GM18507 (cell line): ENCODE measurements at places on chromosomes 3 and 15.

- DNase-seq, result no peak
These were observed 40.7 kb downstream of the LDHAL6B start for GRCh38 chr15:59247364-59247763.

DNA sequence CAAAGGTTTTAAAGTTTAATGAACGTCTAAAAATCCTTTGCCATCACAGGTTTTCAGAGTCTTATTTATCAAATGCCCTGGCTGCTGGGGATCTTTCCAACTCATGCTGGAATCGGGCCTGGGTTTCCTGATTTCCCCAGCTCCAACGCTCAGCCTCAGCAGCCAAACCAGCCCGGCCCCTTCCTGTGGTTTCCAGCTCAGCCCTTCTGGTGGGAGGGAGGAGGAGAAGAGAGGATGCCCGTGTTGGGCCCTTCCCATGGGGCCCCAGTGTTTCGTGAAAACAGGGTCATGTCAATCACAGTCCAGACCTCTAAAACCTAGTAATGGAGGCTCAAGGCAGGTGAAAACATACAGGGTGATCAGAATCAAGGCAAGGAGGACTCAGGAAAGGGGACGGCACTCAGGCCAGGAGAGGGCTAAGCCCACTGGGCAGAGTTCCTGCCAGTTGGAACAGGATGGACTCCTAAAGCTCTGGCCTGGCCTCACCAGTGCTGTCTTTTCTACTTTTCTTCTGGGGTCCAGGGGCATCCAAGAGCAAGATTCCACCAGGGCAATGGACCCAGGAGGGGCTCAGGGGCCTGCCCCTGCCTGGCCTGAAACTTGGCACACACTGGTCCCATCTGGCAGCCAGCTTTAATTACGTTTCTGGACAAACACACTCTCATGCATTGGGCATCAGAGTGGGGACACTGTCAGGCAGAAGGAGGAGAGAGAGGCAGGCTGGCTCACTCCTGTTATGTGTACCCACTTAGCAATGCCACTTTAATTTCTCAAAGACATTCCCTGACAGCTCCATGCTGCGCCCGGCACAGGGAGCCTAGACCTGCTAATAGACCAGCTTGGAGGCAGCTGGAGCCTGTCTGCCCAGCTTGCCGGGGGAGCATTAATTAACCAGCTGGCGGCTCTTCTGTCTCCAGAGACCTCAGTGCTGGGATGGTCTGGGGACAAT, 194.6 kb downstream of the FAM43A start:
- no peak for DNase-seq

DNA sequence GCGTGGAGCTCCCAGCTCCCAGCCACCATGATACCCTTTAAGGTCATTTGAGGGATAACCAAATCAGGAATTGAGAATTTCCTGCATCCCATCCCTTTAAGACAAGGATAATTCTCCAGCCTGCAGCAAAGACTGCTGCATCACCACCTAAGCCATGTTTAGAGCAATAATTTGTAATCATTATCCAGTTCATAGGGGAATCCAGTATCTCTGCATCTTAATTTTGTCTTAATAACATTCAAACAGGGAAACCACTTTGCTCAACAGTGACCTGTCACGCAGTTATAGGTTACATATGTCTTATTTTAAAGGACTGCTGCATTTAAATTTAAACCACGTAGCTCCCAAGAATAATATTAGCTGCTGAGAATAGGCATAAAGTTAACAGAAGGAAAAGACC, 188.4 kb downstream of the SSR3 start:
- DNase-seq, result no peak

DNA sequence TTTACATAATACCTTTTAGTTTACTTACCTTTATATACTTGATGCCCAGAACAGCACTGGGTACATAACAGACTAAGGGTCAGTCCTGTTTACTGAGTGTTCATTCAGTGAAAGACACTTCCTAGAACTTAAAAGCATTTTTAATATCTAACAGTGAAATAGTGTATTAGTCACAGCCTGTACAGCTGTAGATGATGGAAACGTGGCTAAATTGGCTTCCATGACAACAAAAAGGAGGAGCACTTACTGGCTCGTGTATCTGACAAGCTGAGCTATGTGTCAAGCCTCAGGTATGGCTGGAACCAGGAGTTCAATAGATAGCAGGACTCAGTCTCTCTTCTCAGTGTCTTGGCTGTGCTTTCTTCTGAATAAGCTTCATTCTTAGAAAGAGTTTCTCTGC, 40.2 kb downstream of the CMTM8 start:
- DNase-seq, result no peak

DNA sequence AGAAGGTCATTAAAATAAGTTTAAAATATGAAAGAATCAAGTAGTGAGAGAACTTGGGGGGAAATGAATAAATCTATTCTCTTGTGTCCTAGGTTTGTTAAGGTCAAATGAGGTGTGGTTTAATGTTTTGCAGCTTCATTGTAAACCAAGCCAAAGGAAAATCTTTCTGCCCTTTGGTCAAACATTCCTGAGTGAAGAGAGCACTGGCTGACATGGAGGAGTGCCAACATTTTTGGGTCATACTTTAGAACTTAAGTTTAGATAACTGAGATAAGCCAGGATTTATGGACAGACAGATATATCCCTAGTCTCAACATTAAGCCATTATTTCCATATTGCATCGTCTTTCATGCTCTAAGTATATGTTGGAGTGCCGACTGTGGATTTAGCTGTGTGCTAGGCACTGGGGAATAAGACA, 66.4 kb downstream of the PTPRG start:
- no peak for DNase-seq

DNA sequence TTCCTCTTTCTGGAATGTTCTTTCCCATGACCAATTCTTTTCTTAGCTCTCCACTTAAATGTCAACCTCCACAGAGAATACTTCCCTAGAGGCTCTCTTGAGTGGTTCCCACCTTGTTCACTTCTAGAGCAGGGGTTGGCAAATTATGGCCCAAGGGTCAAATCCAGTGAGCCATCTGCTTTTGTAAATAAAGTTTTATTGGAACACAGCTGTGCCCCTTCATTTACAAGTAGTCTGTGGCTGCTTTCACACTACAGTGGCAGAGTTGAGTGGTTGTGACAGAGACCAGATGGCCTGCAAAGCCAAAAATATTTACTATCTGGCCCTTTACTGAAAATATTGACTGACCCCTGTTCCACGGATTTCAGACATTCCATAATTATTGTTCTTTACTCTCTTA, 166.2 kb downstream of the WNT5A start:
- no peak for DNase-seq

DNA sequence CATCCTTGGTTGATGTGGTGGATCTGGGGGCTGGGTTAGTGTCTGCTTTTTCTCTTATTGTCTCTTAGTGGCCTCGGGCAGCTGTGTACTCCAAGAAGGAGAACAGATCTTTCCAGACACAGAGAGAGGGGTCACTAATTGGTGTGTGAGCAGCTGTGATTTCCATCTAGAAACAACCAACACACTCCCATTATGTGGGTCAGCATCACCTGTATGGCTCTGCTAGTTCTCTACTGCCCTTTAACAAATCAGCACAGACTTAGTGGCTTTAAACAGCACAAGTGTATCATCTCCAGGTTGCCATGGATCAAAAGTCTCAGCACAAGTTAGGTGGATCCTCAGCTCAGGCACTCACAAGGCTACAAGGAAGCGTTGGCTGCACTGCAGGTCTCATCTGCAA, 156.8 kb downstream of the LRTM1 start:
- DNase-seq, result no peak

GRCh38 chr15:39685999-39686613, 96.5 kb downstream of the FSIP1 start:
- DNase-seq, result no peak

DNA sequence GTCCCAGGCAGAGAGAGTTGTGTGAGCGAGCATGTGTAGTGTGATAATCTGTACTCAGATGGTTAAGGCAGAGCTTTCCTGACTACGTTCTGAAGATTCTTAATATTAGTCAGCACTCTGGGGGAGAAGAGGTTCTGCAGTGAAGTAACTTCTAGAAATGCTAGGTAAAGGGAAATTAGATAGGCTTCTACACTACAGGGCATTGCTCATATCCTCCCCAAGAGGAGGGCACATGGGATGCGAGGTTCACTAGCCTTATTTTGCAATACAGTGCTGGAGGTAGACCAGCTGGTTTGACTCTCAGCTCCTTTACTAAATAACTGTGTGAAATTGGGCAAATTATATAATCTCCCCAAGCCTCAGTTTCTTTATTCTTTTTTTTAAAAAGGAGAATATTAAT, 300.3 kb upstream of the PDZRN3 start:
- no peak for DNase-seq

- no peak for DNase-seq
These were observed 38.8 kb downstream of the PTPRG start for GRCh38 chr3:61600195-61600594.

DNA sequence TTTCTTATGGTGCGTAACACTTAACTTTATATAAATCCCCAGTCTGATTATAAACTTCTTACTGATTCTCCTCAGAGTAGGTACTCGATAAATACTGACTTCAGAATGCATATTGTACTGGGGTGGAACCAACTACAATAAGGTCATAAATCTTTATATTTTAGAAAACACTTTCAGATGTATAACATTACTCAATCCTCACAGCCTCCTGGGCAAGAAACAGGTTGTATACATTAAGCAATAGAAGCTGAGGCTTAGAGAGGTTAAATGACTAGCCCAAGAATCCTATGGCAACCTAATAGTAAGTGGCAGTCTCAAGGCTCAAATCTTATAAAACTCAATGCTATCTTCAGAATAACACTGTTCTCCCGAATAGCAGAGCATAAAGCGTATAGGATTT, 9.1 kb downstream of the VPS13C start:
- DNase-seq, result no peak

DNA sequence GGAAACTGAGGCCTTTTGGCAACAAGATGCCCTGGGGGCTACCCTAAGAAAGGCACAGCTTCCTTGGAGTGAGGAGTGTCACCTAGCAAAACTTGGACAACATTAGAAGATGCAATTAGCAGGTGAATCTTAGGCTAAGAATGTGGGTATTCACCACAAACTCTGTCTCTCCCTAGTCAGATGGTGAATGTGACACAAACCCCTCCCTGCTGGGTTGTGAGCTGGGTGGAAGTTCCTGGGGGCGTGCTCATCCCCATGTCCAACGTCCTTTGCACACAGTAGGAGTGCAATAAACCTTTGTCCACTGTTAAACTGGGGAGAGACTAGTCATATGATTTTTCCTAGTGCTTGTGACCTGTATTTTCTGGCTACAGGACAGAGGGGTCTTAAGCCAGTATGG, 67.1 kb upstream of the SH3GL3 start:
- no peak for DNase-seq

DNA sequence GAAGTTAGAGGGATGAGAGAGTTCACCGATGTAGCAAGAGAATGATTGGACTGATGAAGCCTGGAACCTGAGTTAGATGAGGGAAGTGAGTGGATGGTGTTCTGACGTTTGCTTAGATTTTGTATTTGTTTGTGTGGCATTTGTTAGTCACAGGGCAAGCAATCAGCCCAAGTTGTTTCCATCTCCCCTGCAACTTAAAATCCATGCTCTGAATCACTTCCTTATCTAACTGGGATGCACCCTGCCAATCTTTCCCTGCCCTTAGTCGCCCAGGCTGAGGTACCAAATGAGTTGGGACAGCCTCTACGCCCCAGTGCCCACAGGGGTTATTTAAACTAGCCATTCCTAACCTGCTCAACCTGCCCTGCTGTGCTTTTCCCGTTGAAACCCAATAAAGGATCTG, 12.6 kb downstream of the PAQR5 start:
- DNase-seq, result no peak

DNA sequence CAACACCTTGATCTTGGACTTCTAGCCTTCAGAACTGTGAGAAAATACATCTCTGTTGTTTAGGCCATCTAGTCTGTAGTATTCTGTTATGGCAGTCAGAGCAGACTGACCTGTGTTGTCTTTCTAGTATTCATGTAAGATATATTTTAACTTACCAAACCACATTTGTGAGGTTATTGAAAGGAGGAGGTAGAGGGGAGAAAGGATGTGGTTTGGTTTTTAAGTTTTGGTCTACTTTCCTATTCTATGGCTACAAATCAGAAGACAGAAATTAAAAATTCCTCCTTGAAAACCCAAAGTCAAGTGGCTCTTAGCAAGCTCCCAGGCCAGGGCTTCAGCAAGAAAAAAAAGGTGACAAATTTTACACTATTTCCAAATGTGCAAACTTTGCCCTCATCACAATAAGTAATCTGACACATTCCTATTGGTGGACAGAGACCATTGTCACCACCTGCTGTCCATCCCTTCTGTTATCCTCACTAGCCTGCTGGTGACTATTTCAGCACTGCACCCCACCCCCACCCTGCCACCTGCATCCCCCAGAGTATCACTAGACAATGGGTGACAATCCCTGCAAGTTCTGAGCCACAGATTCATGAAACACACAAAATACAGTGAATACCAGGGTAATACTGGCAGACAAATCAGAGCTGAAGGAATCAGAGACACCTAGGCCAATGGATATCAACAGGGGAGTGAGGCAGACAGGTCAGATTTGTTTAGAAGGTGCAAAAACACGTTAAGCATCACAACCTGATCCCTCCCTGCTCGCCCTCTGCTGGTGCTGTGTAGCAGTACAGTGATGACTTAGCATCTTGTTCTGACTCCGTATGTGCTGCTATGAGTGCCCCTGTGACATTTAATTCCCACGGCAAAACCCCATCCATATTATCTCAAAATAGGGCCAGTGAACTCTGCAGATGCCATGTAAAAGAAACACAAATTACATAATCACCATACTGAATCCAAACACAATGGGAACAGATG, 79.0 kb upstream of the DCLK3 start:
- peak; percentile 17 for DNase-seq

DNA sequence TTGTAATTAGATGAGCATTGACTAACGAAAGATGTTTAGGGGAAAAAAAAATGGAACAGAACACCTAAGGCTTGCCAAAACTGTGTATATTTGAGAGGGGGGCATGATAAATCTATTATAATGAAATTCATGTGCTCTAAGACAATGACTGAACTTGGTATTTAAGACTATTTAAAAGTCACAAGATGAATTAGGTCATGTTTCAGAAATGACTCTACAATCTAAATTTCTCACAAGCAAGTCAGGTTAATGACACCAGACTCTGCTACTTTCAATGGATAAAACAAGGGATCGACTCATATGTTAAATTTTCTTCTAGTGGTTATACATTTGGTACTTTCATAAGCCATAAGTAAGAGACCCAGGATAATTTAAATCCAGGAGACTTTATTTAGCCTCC, 78.4 kb downstream of the DUT start:
- no peak for DNase-seq

DNA sequence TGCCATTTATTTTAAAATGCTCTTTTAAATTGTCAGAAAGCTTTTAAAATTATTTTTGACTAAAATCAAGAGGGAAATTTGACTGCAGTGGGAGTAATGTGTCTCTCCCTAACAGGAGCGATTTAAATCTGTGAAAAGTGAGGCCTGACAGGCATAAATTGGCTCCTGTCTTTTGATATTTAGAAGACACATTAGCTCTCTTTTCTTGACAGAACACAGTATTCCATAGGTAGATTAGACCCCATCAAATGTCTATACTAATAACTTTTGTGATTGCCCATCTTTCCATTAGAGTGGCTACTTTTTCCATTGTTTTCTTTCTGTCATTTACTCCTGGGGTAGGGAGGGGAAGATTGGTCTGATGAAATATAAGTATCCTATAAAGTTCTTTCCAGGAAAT, 866.3 kb downstream of the ROBO1 start:
- DNase-seq, result no peak
